ENCODE measurements at places on chromosomes 16 and 17.

DNA sequence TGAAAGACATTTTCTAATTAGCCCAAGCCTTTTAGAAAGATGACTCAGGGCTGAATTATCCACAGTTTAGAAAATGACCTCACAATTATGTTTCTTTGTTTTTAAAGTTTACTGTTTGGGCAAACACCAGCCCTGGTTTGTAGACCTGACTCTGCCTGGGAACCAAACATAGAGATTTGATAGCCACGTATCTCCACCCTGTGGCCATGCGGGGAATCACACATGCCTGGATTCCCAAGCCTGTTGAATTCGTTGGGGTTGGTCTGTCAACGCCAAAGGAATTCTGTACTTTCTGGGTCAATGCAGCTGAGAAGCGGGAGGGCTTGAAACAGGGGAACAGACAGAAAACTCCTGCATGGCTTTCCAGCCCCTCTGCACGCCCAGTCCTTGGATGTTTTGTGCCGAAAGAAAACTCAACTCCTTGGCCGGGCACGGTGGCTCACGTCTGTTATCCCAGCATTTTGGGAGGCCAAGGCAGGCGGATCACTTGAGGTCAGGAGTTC lies 26.9 kb downstream of the CD300A start:
- DNase-seq: peak; percentile 97

DNA sequence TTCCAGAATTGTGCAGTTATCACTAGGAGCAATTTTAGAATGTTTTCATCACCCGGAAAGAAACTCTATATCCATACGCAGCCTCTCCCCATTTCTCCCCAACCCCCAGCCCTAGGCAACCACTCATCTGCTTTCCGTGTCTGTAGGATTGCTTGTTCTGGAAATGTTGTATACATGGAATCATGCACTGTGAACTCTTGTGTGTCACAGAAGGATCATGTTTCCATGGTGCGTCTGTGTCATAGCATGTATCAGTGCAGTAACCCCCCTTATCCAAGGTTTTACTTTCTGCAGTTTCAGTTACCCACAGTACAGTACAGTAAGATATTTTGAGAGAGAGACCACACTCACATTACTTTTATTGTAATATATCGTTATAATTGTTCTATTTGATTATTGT lies 299.4 kb downstream of the CPPED1 start:
- no peak for DNase-seq

- no peak for DNase-seq
Observed at GRCh38 chr16:4351880-4352279, 759 bp upstream of the PAM16 start.

DNA sequence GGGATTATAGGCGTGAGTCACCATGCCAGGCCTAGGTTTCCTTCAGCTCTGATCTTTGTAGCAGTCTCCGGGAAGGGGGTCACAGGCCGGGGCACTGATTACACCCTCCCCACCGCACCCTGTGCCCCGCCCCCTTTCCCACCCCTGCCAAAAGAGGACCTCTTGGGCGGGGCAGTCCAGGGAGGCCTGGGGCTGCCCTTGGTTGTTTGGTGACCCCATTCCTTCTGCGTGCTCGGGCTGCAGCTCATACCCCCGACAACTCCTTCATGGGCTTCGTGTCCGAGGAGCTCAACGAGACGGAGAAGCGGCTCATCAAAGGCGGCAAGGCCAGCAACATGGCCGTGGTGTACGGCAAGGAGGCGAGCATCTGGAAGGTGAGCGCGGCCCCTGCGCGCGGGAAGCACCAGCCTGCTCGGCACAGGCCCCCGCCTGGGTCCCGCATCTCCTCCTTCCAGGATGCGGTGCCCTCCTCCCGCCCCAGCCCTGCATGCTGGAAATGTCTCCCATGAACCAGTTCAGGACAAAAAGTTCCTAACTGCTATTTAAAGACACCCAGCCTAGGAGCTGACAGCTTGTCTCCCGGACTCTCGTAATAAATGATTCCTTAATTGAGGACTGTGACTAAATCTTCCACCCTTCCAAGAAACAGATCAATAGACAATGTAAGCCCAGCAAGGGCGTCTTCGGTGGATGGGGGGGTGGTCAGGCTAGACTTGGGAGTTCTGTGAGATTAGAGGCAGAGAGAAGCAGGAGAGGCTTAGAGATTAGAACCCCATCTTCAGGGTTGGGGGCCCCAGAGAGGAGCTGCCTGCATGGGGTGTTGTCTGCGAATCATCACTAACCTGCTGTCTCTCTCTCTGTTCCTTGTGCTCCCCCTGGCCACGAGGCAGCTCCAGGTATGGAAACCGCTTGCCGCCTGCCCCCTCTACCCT lies 64.5 kb downstream of the MGAT5B start:
- DNase-seq: no peak

DNA sequence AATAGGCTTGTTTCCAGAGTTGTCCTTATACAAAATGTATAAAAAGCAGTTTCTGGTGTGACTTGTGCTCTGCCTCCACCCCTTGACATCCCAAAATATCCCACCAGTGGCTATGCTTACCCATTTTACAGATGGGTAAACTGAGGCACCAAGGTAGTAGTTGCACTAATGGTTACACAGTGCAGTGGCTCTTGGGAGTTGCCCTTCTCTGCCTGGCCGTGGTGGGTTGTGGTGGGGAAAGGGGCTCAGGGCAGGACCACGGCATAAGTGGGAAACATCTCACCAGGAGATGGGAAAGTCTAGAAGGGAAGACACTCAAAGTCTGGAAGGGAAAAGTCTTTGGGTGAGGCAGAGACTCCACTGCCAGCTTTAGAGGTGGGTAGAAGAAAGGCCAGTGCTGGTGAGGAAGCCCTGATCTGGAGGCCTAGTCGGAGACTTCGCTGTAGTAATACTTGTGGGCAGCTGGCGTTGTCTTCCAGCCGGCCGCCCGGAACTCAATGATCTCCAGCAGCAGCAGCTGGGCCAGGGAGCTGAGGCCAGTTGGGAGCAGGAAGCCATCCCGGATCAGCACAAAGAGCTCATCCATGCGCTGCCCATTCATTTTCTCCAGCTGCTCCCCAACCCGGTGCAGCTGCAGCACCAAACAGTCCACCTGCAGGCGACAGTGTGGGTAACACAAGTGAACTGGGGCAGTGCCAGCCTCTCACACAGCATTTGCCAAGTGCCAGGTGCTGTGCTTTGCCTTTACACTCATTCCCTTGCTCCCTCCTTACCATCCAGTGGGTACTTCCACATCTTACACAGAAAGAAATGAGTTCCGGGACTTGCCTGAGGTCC lies 4.5 kb downstream of the MIF4GD start:
- no peak for DNase-seq

GRCh38 chr16:74902161-74902560 lies 82.8 kb downstream of the WDR59 start:
- DNase-seq: no peak

- no peak for DNase-seq
Observed at GRCh38 chr17:66281661-66282369, 20.6 kb upstream of the PRKCA start.

GRCh38 chr16:22163806-22164205 lies 1.5 kb downstream of the SDR42E2 start:
- no peak for DNase-seq

GRCh38 chr17:35906191-35906925 lies 24.2 kb downstream of the RDM1 start:
- no peak for DNase-seq

GRCh38 chr17:19399750-19400450 lies 11.1 kb upstream of the RNF112 start:
- DNase-seq: no peak

DNA sequence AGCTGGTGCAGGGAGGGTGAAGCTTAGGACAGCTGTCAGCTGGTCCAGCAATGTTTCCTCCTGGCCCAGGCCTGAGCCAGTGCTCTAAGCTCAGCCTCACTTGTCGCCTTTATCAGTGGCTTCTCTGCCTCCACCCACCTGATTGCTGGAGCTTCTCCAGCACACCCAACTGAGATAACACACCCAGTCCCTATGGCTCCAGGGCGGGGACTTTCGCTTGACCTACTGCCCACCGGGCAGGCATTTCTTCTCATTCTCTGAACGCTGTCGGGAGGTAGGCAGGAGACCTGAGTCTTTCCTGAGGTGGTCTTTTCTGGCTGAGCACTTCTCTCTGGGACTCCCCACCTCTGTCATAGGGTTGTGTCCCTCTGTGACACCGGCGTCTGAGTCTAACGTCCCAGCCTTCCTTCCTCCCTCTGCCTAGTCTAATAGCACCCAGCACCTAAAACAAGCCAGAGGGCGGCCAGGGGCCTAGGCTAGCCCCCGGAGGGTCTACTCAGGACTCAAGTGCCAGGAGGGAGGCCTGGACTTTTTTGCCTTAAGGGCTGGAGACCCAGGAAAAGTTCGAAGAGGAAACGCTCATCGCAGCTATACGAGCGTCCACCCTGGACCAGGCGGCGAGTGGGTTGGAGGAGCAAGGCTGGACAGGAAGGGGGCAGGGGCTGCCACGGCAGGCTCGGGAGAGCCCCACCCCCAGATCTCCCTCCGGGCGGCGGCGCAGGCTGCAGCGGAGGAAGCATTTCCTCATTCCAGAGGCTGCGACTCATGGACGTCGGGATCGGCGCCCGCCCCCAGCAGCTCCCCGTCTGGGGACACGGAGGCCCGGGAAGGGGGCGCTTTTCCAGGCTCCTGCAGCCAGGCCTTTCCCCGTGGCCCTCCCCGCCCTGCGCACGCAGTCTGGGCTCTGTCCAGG lies 756 bp downstream of the TAX1BP3 start:
- DNase-seq: peak; percentile 92

- DNase-seq: peak; percentile 92
Observed at GRCh38 chr17:78341559-78342448, 18.1 kb downstream of the SOCS3 start.

- no peak for DNase-seq
Observed at GRCh38 chr17:73371285-73371684, 59.5 kb upstream of the CDC42EP4 start.

Data from endodermal cell (in vitro differentiated cells).